ENCODE measurements at places on chromosomes 2 and 18.

DNA sequence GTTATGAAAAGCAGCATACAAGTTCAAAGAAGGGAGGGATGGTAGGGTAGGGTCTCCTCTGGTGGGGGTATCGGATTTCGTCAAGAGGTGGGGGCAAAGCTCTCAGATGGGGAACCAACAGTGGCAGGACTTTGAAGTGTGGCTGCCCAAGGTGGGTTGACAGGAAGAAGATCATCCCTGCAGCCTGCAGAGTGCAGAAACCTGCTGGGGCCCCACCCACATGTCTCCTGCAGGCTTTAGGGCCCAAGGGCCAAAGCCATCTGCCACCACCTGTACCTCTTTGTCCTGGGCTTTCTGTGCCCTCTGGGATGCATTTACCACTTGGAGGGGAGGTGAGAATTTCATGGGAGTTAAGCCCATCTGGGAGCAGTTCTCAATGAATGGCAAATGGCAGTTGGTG is 42.7 kb downstream of the KCNF1 start:
- no peak for DNase-seq

DNA sequence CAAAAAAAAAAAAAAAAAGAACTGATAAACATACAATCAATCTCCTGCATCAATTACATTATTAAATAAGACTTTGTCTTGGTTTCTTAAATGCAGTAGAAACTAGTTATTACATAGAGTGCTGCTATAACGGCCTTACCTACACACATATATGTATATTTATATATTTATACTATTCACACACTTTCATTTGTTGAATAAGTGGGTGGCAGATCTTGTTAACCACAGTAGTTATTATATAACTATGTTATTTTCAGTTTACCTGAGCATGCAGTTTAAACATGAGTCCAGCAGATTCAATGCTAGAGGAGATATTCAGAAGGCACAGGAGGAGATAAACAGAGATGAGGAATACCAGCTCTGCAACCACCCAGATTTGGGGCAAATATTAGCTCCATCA is 81.5 kb upstream of the CD226 start:
- DNase-seq: no peak

DNA sequence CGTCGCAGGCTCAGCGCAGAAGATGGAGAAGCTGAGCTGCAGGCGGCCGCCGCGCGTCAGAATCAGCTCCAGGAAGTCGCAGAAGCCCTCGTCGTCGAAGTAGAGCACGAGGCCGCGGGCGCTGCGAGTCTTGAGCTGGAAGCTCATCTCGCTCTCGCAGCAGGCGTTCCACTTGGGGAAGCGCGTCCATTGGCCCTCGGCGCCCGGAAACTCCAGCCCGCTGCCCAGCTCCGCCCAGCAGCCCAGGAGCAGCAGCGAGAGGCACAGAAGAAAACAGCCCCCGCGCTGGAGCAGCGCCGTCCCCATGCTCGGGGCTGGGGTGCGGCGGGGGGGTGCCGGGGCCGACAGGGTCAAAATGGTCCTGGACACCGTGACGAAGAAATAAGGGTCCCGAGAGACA is 4.0 kb downstream of the NRXN1 start:
- no peak for DNase-seq

GRCh38 chr2:41970988-41971660 is 76.7 kb upstream of the PKDCC start:
- DNase-seq: no peak

DNA sequence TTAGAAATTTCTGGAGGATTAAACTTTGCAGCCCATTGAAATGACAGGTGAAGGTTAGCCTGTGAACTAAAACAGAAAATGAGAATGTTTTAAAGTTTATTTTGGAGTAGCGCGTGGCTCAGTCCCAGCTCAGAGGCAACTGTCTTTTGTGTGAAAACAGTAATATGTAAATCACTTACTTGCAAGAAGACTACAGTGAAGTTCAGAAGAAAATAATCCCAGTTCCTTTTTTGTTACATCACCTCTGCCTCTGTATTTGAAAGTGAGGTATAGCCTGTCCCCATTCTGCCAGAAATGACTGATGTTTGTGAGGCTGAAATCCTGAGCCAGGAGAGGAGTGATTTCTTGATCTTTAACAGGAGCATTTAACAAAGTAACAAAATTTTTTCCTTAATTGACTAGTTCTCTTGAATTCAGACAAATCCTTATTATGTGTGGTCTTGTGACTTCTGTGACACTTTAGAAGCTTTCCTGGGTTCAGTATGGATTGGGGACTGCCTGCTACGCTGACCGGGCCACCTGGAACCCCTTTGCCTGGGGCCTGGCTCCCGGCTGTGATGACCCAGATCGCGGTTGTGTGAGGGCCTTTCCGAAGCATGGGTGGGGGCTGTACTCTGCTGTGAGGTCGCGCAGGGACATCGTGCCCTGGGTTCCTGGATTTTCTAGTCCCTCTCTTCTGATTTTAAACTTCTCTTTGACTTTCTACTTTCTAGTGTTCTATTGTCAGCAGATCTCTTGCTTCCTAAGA is 24.3 kb downstream of the TRAPPC12 start:
- DNase-seq: no peak

- DNase-seq: no peak
These were observed 51.7 kb downstream of the KCNIP3 start for GRCh38 chr2:95348609-95349567.

DNA sequence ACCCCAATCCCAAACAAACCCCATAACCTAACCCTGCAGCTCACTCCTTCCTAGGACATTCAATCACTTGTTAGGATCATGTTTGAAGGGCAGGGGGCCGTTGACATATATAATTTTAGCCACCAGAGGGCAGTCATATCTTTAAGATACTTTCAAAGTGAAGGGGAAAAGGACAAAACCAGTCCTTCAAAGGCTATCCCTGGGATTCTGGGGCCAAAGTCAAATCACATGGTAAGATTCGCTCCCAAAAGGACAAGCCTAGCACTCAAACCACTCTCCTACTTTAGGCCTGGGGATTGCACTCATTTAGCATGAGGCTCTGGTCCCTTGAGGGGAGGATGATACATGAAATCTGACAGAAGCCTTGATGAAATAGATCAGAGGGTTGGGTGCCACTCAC is 44.6 kb downstream of the HAUS1 start:
- DNase-seq: peak; percentile 56

GRCh38 chr2:152400607-152401214 is 65.7 kb downstream of the FMNL2 start:
- no peak for DNase-seq
